ENCODE measurements at places on chromosomes 3 and 15.

DNA sequence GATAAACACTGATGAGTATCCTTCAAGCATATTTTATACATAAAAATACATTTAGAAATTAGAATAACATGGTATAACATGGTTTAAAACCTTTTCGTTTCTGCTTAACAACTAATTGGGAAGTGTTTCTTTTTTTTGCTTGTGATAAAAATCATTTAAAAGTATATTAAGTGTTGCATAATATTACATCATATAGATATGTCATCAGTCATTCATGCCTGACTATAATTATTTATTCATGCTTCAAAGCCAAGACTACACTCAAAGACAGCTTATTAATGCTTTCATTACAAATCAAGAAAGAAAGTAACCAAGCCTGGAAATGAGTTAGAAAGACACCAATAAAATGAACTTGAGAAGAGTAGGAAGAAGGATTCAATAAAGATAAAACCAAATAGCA, 136.6 kb upstream of the TP63 start:
- no peak for DNase-seq

DNA sequence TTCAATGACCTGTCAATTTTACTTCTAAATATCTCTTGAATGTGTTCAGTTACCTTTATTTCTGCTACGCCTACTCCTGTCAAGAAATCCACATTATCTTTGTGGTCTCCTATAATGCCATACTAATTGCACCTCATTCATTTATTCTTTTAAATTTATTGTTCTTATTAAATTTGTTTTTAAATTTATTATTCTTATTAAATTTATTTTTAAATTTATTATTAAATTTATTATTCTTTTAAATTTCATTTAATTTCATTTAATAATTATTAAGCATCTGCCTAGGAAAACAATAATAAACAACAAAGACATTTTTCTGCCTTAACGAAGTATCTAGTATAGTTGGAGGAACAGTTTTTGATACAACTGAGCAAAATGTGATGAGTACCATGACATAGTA, 211.7 kb downstream of the ZPLD1 start:
- DNase-seq = no peak

DNA sequence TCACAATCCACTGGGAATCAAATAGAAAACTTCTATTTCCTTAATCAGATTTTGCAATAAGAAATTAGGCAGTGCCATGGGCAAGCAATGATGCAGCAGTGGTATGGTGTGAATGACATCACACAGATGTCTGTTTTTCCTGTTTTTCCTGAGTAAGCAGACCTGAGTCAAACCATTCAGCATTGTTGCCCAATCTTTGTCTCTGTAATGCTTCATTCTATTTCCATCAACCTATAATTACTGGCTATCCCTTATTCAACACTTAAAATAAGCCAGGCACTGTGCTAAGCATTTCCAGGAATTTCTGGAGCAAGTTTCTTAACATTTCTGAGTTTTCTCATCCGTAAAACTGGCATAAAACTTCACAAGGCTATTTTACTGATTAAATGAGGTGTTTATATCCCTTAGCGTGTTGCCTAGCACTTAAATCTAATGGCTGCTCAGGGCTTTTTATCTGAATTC, 11.3 kb upstream of the OXSR1 start:
- no peak for DNase-seq

GRCh38 chr3:9746330-9746729, 3.4 kb upstream of the OGG1 start:
- no peak for DNase-seq

GRCh38 chr3:100042166-100042981, 71.9 kb downstream of the FILIP1L start:
- no peak for DNase-seq

DNA sequence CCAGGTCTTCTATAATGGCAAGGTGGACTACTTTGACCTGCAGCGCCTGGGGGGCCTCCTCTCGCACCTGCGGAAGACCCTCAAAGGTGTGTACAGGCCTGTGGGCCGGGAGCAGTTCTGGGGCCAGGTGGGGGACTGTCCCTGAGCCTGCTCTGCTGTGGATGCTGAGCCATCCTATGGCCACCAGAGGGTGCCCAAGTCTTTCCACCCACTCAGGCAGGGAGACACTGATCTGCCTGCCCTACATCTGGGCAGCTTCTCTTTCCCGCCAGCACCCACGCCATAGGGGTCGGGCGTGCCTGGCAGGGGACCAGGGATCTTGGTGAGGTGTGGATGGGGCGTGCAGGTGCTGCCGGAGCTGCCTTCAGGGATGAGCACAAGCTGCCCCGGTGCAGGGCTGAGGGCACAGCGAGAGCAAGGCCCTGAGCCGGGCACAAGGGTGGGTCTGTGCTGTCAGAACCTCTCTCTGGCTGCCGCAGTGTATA, 14.1 kb downstream of the RNF123 start:
- peak; percentile 35 for DNase-seq

- DNase-seq = no peak
Observed at GRCh38 chr3:25945366-25945765, 155.5 kb downstream of the OXSM start.

DNA sequence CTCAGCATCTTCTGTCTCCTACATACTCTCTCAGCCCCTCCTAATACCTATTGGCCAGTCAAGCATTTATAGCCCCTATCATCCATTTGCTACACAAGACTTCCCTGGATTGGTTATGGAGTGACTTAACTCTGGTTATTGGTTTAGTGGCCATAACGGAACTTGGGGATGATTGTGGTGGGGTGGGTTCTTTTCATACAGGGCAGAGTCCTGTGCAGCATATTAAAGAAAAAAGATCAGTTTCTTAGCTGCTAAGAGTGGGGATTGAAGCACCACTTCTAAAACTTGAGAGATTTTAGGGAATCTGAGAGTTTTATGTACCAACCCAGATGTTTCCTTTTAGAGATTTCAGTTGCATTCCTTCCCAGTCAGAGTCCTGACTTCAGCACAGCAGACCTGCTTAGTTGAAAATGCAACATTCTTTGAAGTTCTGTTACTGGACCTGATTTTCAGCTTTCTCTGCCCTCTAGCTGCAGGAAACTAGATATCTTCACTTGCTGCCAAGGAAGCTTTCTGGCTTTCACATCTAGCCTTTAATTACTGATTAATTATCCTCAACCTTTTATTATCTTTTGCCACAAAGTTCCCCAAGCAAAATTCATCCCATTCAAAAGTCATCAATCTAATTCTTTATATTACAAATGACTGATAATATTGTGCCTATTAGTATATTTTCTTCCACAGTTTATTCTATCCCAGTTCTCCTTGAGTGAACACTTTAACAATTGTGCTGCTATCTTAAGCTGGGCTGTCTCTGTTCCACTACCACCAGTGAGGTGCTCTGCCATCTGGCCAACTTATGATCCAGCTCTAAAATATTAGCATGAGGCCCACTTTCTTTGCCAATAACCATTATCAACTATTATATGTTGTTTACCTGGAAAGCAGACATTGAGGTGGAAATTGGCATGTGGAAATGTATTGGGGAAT, 906.0 kb upstream of the ALCAM start:
- DNase-seq = no peak

GRCh38 chr3:71710906-71711494, 14.2 kb downstream of the EIF4E3 start:
- no peak for DNase-seq

DNA sequence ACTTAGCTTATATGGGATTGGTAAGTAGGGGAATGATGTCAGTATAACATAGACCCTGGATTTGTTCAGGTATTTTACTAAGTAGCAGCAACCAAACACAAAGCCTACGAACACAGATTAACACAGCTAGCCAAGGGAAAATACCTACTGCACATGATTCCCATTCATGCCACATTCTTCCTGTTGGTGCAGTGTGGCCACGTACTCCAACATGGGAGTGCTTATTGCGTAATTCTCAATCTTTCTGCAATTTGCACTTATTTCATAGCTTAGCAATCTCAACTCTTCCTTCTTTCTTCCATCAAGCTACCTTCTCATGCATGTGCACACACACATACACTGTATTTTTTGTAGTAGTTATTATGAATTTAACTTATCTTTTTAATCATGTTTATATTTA, 186.8 kb downstream of the IL5RA start:
- no peak for DNase-seq

DNA sequence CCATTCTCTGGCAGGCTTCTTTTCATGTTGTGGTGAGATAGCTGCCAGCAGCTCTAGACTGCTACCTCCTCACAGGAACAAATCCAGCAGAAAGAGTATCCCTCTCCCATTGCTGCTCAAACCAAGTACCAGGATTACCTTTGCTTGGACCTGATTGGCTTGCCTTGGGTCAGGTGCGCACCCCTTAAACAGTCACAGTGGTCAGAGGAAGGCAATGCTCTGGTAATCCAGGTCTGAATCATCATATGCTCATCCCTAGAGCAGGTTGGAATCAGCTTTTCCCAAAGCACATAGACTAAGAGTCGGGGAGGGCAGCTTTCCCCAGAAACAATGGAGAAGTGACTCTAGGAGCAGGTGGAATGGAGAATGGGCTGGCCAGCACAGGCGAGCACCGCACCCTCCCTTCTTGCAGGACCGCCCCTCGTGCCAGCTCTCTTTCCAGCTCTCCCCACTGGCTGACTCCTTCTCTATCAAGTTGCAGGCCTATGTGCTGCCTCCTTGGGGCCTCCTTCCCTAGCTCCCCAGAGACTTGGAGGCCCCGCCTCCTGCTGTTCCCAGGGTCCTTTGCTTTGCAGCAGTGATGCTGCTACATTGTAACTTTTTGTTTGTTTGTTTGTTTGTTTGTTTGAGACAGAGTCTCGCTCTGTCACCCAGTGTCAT, 29.9 kb upstream of the ADPGK start:
- DNase-seq = no peak

DNA sequence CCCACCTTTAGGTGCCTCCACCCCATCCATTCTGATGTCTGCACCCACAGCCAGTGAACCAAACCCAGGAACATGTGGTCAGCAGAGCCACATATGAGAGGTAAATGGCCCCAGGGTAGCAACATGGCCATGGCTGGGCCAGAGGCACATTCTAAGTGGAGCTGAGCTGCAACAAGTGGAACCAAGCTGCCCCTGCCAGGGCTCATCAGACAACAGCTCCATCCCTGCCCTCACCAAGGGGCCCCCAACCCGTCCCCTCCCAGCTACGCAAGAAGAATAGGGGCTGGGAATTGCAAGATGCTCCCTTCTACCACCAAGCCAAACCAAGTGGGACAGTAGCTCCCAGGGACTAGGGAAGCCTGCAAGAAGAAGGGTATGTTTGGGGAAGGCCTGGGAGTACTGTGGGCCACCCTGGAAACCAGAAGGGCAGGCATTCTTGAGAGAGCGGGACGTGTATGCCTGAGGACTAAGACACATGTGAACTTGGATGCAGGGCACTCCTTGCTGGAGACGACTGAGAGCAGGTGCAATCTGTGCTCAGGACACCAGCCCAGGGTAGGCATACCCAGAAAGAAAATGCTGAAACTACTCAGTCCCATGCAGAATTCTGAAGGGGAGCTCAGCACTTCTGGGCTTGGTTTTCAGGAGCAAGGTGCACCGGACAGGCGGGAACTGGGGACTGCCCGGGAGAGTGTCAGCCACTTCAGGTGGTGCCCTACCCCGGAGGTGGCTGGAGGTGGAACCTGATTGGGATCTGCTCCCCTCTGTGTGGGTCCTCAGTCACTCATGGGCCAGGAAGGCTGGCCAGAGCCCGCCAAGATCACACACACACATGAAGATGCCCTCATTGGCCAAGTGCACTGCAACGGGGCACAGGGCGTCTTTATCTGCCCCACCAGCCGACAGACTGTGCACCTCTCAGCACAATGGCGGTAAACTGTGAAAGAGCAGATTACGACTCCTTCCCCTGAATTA, 9.5 kb downstream of the MYL3 start:
- no peak for DNase-seq

DNA sequence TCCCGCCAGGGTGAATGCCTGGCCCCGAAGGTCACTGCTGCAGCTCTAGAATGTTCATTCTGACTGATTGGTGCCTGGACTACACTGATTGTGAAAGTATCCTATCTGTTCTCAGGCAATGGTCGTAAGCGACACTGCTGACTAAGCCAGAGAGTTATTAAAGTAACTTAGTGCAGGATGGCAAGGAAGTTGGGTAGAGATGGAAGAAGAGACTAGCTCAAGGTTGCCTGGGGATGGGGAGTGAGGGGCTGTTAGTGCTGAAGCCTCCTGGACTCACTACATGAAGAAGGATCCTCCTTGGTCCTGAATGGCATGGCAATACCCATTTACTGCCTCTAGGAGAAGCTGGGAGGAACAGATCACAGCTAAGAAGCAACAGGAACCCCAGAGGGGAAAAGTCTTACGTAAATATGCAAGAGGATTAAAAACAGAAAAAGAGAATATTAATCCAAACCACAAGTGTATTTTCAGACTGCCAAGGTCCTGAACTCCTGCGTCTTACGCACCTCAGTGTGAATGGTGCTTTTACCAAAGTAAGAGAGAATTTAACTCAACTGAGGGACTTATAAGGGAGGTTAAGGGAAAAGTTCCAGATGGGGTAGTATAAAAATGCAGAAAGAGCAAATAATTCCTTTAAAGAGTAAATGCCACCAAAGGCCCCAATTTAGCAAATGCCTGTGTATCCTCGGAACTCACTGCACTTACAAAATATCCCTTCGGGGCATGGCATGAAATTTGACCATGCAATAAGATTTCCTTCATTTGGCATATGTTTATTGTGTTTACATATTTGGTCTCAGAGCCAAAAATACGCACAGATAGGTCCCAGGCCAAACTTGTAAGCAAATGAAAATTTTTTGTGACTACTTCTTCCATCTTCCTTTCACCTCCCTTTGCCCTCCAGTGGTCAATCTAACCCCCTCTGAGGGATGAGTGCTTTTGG, 64.0 kb upstream of the DGKG start:
- DNase-seq = no peak

- no peak for DNase-seq
Observed at GRCh38 chr3:192545333-192545732, 182.0 kb downstream of the FGF12 start.

DNA sequence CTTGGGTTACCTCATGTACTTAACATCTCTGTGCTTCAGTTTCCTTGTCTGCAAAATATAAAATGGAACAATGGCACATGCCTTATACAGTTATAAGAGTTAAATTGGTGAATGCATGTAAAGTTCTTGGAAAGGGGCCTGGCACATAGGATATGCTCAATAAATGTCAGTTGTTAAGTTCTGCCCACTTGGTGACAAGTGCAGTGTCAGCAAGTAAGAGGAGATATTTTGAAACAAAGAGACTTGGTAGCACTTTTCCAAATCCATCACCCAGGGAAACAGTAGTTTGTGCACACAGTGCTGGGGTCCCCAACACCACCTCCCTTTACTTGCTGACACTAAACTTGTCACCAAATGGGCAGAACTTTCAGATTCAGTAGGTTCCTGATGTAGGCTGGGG, 19.1 kb downstream of the LRRC31 start:
- no peak for DNase-seq

GRCh38 chr3:128996726-128997125, 2.9 kb upstream of the CFAP92 start:
- no peak for DNase-seq

GRCh38 chr15:96306321-96306720, 24.2 kb upstream of the NR2F2 start:
- no peak for DNase-seq

GRCh38 chr3:178709051-178709450, 172.8 kb downstream of the KCNMB2 start:
- DNase-seq = no peak
